ENCODE measurements at places on chromosomes 5 and 9.

DNA sequence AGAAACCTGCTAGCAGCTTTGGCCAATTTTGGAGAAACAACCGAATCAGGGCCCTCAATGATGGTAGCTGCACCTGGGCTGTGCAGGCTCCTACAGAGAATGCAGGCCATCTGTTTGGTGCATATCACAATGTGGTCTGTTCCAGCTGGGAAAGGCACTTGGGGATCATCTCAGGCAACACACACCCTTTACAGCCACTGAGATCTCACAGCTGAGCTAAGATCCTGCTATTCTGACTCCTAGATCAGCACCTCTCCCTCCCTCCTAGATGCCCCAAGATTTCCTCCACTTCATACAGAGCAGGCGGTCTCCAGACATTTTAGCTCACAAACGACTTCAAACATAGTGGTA, 100.7 kb downstream of the SH3TC2 start:
- no peak for DNase-seq

- no peak for DNase-seq
These were observed 32.9 kb downstream of the PALM2AKAP2 start for GRCh38 chr9:109812818-109813281.

DNA sequence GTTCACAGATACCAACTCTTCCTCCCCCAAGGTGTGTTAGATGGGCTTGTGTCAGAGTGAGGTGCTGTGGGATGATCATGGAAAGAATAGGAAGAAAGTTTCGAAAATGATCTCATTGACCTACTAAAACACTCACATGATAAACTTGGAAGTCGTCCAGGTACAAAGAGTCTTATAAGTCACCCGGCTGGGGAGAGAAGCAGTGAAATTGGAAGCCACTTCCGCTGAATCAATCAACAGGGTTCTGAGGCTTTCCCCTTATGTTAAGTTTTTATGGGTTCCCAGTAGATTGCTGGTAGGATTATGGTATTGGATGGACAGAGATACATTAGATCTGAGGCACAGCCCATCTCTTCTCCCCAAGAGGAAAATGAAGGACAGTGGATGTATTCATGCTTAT, 218.8 kb upstream of the MSX2 start:
- DNase-seq, result no peak

- DNase-seq, result no peak
These were observed 790.1 kb downstream of the TLE1 start for GRCh38 chr9:80899208-80899607.

- DNase-seq, result no peak
These were observed 334.4 kb downstream of the KCTD16 start for GRCh38 chr5:144504929-144505577.

- no peak for DNase-seq
These were observed 181.4 kb downstream of the NTRK2 start for GRCh38 chr9:84850830-84851392.

- DNase-seq, result no peak
These were observed 6.1 kb downstream of the CYSTM1 start for GRCh38 chr5:140181002-140181483.

GRCh38 chr5:68070591-68071281, 144.8 kb upstream of the PIK3R1 start:
- DNase-seq, result no peak

- no peak for DNase-seq
These were observed 2218.5 kb downstream of the MAT2B start for GRCh38 chr5:165723931-165724330.

DNA sequence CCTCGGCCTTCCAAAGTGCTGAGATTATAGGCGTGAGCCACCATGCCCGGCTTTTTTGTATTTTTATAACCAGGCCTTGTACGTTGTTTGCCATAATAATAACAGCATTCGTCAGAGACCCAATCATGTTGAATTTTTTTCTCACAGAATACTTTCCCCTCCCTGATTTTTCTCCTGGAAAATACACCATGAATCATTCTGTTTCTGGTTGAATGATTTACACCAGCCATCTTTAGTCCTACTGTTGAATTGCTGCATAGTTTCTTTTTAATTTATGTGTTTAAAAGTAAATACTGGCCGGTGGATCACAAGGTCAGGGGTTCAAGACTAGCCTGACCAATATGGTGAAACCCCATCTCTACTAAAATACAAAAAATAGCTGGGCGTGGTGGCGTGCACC, 3.5 kb downstream of the CNOT8 start:
- DNase-seq, result no peak

DNA sequence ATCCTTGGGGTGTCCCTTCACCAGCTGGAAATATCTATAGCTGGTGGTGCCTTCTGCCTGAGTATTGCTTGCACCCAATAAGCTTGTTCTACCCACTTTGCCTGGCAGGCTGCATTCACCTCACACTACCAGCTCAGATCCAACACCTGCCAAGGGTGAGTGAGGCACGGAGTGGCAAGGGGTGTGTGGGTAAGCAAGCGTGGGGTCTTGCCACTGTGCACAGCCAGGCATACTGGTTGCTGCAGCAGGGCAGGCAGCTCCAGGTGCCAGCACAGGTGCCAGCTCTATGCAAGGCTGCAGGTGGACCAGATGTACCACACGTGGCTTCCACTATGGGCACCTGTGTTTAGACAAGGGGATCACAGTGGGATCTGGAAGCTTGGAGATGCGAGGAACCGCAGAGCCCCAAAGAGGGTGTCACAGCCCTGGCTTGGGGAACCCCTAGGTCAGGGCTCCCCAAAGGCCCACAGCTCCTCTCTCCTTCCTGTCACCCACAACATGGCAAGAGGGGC, 167.7 kb upstream of the MRPS30 start:
- no peak for DNase-seq

- DNase-seq, result no peak
These were observed 9.9 kb downstream of the SH3RF2 start for GRCh38 chr5:145946112-145946861.

- DNase-seq, result peak; percentile 83
These were observed 16.1 kb downstream of the HNRNPH1 start for GRCh38 chr5:179607160-179607931.

DNA sequence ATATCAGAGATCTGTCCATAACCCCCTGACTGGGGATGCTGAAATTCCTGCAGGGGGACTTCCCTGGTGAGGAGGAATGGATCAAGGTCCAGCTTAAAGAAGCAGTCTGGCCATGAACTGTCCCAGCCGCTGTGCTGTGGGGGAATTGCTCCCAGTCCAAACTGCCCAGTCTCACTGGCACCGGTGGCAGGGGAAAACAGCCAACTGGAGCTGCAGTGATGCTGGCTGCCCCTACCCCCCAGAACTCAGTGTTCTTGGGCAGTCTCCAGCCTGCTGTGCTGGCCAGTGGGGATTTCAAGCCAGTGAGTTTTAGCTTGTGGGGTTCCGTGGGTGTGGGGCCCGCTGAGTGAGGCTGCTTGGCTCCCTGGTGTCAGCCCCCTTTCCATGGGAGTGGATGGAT, 306.5 kb upstream of the RPS23 start:
- DNase-seq, result no peak

DNA sequence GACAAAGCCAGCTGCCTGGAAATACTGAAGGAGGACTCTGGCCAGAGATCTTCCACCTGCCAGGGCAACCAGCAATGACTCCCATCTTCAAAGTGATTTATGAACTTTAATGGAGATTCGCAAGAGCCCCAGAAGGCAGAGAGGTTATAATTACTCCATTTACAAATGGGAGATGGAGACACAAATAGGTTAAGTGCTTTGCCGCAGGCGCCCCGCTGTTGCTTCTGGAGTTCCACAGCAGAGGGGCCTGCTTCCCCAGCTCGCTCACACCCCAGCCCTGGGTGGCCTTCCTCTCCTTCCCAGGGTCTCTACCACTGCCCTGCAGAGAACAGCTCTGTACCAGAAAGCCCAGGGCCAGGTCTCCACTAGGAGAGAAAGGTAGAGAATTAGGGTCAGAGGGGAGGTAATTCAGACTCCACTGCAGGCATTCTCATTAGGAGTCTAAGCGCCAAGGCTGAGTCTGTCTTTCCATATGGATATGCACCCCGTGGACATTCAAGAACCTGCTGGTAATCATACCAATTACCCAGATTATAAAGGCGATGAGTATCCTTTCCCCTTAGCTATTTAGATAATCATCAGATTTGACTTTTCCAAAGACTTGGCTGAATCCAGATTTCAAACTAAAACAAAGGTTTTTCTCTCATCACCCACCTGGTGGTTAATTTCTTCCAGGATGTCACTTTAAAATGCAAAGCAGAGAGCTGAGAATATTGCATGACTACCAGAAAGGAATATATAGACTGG, 157.6 kb upstream of the TUT7 start:
- no peak for DNase-seq

- DNase-seq, result no peak
These were observed 213.6 kb downstream of the PAX5 start for GRCh38 chr9:36820392-36820861.

- DNase-seq, result no peak
These were observed 113.3 kb upstream of the SPATA31D4 start for GRCh38 chr9:81814794-81815464.

GRCh38 chr9:18951936-18952335, 81.1 kb downstream of the SAXO1 start:
- DNase-seq, result no peak

DNA sequence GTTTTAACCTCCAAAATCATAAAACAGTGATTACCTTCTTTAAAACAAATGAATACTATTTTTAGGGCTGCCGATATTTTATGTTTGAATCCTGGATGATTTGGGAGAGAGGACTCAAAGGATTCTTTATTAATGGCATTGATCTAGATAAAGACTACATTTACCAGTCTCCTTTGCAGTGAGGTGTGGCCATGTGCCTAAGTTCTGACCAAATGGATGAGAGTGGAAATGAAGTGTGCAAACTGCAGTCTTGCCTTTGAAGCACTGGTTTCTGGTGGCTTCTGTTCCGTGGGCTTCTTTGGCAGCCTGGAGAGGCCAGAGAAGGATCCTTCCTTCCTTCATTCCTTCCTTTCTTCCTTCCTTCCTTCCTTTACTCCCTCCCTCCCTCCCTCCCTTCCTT, 24.3 kb upstream of the GDA start:
- DNase-seq, result no peak

DNA sequence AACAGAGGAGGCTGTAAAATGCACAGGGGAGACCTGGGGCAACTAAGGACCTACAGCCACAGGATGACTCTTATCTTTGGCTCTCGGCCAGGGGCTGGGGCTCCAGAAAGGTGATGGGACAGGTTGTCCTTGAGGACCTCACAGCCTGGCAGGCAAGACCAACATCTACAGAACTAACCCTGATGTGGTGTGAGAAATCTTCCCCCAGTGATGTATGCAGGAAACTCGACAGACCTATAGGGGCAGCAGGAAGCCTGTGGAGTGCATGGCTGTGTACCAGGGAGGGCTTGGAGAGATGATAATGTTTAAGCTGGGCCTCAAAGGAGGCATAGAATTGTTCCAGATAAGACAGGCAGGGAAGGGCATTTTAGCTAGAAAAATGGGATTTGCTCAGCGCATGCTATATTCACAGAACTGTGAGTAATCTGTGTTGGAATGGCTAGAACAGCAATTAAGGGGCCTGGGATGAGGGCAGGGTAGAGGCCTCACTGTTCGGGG, 68.5 kb upstream of the SLC25A51 start:
- DNase-seq, result no peak

- DNase-seq, result no peak
These were observed 822.6 kb downstream of the TLE1 start for GRCh38 chr9:80866576-80867227.

- DNase-seq, result no peak
These were observed 186.5 kb upstream of the ANKRD55 start for GRCh38 chr5:56419667-56420066.

GRCh38 chr5:97918620-97919019, 735.6 kb upstream of the RIOK2 start:
- DNase-seq, result no peak

DNA sequence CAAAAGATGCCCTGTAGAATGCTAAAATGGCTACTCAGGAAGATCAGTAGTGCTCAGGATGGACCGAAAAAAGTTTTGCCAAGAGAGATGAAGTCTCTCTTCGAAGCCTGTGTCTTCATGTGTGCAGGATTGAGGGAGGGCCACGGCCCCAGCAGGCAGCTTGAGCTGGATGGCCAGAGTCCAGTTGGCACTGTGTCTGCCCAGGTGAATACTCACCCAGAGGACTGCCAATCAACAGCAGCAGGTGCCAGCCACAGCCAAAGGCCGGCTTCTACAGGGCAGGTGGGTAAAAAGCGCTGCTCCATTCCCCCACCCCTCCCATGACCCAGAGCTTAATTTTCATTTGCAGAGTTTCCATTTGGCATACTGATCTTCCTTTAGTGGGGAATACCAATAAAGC, 287.9 kb upstream of the ZNF608 start:
- no peak for DNase-seq

- no peak for DNase-seq
These were observed 44.7 kb upstream of the HK3 start for GRCh38 chr5:176943816-176944215.

GRCh38 chr9:114505187-114506081, at the start of gene WHRN:
TSS of gene WHRN (minus strand) at chr9:114505473. CDS start at chr9:114504801, 672 bp downstream.
- DNase-seq, result peak; percentile 65

DNA sequence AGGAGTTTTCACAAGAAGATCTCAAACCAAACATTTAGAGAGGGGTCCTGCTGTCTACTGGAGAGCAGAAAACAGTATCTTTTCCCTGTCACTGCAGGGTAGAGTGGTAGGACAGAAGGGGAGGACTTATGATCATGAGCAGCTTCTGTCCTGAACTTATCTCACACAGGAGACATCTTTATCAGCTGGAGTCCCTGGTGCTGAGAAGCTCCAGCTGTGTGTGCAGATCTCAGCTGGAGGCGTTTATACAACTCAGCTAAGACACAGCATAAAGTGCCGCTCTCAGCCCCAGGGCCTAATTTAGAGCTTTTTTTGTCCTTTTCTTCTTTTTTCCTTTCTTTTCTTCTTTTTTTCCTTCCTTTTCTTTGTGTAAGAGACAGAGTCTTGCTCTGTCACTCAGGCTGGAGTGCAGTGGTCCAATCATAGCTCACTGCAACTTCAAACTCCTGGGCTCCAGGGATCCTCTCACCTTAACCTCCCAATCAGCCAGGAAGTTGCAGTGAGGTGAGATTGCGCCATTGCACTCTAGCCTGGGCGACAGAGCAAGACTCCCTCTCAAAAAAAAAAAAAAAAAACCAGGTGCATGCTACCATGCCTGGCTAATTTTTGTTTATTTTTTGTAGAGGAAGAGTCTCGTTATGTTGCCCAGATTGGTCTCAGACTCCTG, 31.9 kb downstream of the CCDC125 start:
- DNase-seq, result no peak

DNA sequence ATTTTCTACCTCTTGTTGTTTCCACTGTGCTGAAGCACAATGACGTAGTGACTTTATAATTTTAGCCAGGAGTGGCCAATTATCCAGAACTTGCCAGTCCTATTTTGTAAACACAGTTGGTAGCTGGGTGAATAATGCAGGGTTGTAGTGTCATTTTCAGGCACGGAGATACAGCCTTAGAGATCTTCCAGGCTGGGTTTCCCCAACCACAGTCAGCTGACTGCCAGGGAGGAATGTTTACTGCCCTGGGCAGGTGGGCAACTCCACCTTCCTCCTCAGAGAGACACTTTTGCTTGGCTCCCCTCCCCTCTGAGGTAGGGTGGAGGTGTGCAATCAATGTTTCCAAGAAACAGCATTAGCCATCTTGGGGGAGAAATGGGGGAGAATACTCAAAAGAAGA, 228.1 kb upstream of the NR4A3 start:
- no peak for DNase-seq
